Stimulated activated CD4-positive, alpha-beta T cell treated with anti-CD3 and anti-CD28 coated beads, Interleukin-4, amount 100 ng/mL, for 48 hours (primary cell): ENCODE measurements at places on chromosomes 12 and 14.

- DNase-seq: no peak
These were observed 700.5 kb upstream of the STXBP6 start for GRCh38 chr14:25750436-25750835.

DNA sequence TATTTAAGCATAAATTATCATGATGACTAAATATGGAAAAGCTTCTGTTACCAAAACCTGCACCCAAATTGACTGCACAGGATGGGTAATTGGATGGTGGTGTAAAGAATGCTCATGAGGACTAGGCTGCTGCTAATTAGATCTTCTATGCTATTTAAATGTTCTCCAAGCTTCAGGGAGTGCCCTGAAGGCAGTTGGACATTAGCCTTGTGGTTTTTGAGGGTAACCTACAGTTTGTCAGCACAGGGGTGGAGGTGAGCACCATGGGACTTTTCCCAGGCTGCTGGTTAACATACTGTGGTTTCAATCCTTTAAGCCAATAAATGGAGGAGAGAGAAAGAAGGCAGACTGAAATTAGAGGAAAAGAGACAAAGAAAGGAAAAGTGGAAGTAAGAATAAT is 145.0 kb downstream of the WIF1 start:
- no peak for DNase-seq

GRCh38 chr12:120404271-120404670 is 33.6 kb upstream of the COX6A1 start:
- DNase-seq: no peak

DNA sequence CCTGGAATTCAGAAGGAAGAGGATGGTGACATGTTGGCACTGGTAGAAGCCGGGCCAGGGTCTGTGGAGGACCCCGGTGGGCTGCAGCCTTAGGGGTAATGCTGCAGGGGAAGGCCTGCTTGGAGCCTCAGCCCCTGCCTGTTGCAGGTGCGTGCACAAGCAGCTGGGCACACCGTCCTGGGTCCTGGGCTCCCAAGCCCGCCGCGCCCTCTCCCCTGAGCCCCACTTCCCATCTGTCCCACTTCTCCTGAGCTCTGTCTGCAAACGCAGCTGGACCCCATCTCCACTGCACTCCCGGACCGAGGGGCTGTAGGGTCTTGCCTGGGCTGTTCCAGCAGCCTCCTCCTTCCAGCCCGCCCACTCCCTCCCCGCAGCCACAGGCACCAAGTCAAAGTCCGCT is 116.8 kb downstream of the GLT1D1 start:
- DNase-seq: no peak

GRCh38 chr12:119594399-119594730 is 791 bp downstream of the TMEM233 start:
- DNase-seq: no peak

DNA sequence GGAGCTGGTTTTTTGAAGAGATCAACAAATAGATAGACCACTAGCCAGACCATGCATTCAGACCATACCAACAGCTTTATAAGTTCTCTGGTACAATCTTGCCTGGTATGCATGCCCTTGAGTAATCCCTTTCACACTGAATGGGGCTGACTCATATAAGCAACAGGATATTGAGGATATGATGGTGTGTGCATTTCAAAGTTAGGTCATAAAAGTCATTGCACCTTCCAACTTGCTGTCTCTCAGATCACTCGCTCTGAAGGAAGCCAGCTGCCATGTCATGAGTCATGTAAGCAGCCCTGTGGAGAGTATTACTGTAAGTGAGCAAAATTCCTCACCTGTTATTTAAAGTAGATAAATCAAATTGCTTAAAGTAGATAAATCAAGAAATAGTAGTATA is 45.0 kb upstream of the OR6J1 start:
- DNase-seq: no peak

- DNase-seq: no peak
These were observed 131.4 kb downstream of the KLHL28 start for GRCh38 chr14:44830371-44830770.

DNA sequence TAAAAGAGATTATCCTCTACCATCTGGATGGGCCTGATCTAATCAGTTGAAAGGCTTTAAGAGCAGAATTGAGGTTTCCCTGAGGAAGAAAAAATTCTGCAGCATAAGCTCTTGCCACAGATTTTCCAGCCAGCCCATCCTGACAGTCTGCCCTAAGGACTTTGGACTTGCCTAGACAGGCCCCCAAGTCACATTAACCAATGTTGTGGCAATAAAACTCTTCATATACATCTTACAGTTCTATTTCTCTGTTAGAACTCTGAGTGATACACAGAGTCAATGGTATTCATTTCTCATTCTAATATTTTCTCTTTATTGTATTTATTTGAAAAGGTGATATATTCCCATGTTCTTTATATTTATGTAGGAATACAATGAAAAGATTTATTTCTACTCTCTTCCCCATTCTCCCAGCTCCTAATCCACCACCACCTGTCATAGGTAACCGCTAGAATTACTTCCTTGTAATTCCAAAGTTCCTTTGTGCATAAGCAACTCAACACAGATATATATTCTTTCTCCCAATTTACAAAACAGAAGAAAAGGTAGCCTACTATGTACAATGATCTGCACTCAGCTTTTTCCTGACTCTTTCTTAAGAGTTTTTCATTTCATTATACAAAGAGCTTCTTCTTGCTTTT is 182.1 kb downstream of the CAPZA3 start:
- DNase-seq: no peak

DNA sequence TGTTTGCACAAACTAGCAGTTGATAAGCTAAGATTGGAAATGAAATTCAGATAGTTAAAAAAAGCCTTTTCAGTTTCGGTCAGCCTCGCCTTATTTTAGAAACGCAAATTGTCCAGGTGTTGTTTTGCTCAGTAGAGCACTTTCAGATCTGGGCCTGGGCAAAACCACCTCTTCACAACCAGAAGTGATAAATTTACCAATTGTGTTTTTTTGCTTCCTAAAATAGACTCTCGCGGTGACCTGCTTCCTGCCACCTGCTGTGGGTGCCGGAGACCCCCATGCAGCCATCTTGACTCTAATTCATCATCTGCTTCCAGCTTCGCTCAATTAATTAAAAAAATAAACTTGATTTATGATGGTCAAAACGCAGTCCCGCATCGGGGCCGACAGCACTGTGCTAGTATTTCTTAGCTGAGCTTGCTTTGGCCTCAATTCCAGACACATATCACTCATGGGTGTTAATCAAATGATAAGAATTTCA is 335.6 kb downstream of the TMEM121 start:
- DNase-seq: peak; percentile 17

DNA sequence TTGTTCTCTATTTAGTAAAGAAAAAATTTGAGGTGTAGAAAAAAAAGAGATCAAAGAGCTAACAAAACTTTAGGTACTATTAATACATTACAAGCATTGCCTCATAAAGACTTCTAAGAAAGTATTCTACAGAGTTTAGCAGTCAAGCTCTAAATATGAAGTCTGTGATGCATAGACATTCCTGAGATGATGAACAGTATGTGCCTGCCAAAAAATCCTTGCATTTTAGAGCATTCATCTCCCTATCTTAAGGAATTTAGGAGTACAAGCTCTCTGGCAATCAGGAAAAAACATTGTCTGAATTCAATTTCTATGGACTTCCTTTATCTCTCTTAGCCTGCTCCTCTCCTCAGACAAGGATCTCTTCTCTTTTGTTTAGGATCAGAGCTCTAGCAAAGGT is 202.6 kb upstream of the LRFN5 start:
- DNase-seq: no peak

DNA sequence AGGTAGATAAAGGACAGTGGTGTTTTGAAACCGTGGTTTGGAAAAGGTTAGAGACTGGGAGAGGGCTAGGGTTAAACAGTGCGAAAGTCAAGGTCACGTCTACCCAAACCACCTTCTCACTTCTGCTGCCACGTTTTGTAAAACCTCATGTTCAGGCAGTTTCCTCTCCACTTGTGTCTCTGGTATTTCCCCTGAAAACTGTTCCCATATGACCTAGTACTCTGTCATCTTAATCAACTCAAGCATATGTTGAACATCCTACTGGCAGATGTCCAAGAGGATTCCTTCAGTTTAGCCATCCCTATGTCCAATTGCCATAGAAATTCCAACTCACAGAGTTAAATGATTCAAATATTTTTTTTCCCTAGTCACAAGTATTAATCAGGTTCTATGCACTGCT is 17.4 kb downstream of the CLEC4C start:
- no peak for DNase-seq

- DNase-seq: no peak
These were observed 5.6 kb upstream of the E2F7 start for GRCh38 chr12:77070800-77071449.

DNA sequence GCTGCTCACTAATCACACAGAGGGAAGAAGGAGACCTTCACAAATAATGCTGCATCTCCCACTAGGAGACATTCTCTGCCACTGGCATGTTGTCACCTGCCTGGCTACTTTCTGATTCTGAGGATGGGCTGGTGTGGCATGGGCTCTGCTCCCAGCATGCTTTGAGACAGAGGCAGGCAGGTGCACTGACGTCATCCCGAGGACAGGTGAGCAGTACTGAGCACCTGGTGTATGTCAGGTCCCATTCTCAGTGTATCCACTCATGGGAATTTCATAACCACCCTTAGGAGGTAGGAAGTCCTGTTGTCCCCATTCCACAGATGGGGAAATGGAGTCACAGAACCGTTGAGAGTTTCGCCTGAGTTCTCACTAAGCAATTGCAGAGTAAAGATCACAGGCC is 597.9 kb downstream of the VRK1 start:
- no peak for DNase-seq

GRCh38 chr12:43214166-43214565 is 337.8 kb downstream of the ADAMTS20 start:
- DNase-seq: no peak

- no peak for DNase-seq
These were observed 636.3 kb downstream of the DIO2 start for GRCh38 chr14:79575032-79575431.

GRCh38 chr12:75872762-75873161 is 158.8 kb downstream of the PHLDA1 start:
- no peak for DNase-seq

DNA sequence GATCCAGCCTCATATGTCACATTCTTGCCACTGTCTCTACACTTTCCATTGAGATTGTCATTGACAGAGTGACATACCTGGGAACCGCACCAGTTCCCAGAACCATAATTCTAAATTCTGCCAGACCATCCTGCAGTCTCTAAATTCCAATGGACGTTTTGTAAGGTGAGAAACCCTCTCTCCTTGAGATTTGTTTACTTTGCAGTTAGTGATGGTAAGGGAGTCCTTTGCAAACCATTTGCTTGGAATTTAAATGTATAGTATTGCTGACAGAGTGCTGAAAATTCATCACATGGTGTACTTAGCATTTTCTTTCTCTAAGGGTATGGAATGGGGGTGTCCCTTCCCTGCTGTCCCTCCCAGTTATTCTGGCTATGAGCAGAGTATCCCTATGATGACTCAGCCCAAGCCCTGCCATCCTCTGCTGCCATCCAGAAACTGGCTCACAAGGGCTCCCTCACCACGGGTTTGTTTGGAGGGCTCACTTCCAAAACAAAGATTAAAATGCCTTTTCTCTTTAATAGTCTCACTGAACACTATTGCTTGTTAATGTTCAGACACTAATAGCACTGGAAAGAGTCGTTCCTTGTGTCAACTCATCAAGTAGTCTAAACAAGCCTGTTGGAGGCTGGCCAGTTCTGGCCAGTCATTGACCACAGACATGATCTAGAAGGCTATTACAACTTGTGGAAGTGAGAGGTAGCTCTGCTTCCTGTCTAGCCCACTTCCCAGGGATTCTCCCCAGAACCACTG is 129.0 kb upstream of the HMGA2 start:
- no peak for DNase-seq

- DNase-seq: no peak
These were observed 283.1 kb upstream of the SOX5 start for GRCh38 chr12:24232531-24232930.

- no peak for DNase-seq
These were observed 21.4 kb upstream of the APPL2 start for GRCh38 chr12:105257321-105257728.

DNA sequence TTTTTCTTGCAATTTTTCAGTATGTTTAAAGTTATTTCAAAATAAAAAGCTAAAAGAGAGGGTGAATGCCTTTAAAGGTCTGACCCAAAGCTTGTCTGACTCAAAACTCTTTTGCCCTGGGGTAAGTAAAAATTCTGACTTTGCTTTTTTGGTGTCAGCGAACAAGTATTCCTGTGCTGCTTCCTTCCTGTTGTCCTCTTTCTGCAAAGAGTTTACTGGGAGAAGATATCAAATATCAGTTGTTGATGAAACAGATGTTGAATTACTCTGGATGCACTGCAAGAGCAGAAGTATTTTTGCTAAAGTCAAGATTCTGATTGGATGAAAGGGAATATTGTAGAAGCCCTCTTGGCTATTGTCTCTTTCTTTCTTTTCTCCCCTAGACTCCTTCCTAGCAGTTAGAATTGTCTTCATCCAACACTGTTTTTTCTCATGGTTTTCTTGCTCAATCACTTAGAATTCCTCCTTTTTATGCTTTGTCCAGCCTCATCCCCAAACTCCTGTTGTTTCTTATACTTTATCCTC is 62.0 kb downstream of the DACT1 start:
- no peak for DNase-seq

- DNase-seq: no peak
These were observed 3.0 kb downstream of the PAWR start for GRCh38 chr12:79687711-79688260.

- no peak for DNase-seq
These were observed 40.0 kb downstream of the GPR65 start for GRCh38 chr14:88044776-88045446.

GRCh38 chr12:107663277-107663676 is 22.3 kb upstream of the PWP1 start:
- no peak for DNase-seq

DNA sequence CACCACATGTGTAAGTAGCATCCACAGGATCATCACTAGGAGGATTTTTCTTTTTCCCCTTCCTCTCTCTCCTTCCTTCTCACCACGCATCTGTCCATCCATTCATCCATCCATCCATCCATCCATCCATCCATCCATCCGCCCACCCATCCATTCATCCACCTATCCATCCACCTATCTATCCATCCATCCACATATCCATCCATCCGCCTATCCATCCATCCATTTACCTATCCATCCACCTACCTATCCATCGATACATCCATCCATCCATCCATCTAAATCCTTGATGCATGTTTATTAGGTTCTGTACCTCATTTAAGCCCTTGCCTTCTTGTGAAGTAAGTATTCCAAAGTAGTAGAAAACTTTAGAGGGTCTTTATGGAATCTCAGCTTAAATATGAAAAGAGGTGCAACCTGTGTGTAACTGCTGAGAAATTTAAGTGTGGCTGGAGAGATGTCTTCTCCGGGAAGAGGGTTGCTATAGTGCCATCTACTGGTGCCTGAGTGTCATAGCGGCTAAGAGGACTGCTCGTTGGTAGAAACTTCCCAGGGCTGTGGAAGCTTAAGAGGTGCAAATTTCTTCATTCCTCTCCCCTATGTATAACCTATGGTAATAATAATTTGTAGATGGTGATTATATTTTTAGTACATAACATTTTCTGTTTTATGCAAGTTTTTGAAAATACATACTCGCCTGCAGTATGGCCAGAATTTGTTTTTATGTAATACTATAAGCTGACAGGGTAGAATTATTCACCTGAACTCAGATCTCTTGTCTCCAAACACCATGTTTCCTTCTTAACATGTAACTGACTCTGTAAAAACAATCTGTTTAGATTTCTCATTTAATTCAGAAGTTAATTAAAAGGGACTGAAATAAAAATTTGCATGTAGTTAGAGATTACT is 46.0 kb downstream of the MYO1H start:
- DNase-seq: peak; percentile 12
